ENCODE measurements at places on chromosomes 3 and 15. TPM values are rescaled to one million over a fixed set of nuclear protein-coding genes. Genes with fewer than 3 reads are reported as not detected.
A peak's percentile ranks its signal among the peaks of the same experiment; 100 is the strongest.

DNA sequence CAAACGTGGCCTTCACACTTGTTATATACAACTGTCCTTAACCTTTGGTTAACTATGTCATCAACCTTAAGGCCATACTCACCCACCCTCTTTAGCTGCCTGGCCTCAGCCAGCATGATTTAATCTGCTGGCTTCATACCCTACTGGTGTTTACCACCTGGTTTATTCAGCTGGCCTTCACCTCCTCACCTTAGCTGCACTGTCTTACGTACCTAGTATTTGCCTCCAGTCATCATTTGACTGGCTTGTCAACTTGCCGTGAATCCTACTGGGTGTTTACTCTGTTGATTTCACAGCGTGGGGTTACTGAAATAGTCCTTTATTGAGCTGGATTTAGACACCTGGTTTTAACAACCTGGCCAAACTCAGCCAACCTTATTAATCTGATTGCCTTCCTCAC, 102.8 kb downstream of the IL12A start:
- no peak for DNase-seq

The TNNC1 gene
- 2.1 TPM for total RNA-seq

- no peak for DNase-seq
Measured at GRCh38 chr3:15462451-15462850, 35.1 kb downstream of the EAF1 start.

The IL17RE gene
- total RNA-seq, result 1.3 TPM

The CYP11A1 gene
- total RNA-seq, result not detected

GRCh38 chr3:149086232-149086988, at the start of gene HLTF:
HLTF (minus strand) TSS chr3:149086533; CDS start chr3:149086336, 197 bp downstream.
- DNase-seq, result peak; percentile 95

The STAC gene
- not detected for total RNA-seq

DNA sequence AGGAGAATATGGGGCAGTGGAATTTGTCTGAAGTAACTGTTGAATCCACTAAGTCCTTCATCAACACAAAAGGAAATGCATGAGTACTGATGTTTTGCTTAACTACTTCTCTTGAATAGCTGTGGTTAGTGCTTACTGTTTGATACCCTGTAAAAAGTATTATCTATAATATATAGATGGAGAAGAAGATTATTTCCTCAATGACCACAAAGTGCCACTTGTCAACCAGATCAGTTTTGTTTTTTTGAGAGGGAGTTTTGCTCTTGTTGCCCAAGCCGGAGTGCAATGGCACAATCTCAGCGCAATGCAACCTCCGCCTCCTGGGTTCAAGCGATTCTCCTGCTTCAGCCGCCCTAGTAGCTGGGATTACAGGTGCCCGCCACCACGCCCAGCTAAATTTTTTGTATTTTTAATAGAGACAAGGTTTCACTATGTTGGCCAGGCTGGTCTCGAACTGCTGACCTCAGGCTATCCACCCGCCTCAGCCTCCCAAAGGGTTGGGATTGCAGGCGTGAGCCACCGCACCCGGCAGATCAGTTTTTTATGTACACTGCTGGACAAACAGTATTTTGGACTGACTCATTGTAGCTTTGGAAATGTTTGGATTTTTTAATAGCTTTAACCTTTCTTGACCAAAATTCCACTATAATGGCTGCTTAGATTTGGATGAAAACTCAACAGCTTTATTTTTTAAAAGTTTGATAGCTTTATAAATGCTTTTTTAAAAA, 1.5 kb upstream of the RPLP1 start:
- DNase-seq, result no peak

The POU1F1 gene
- total RNA-seq, result not detected

GRCh38 chr3:21185816-21186314, 565.1 kb downstream of the ZNF385D start:
- no peak for DNase-seq

GRCh38 chr3:30226601-30227151, 379.7 kb upstream of the TGFBR2 start:
- no peak for DNase-seq

DNA sequence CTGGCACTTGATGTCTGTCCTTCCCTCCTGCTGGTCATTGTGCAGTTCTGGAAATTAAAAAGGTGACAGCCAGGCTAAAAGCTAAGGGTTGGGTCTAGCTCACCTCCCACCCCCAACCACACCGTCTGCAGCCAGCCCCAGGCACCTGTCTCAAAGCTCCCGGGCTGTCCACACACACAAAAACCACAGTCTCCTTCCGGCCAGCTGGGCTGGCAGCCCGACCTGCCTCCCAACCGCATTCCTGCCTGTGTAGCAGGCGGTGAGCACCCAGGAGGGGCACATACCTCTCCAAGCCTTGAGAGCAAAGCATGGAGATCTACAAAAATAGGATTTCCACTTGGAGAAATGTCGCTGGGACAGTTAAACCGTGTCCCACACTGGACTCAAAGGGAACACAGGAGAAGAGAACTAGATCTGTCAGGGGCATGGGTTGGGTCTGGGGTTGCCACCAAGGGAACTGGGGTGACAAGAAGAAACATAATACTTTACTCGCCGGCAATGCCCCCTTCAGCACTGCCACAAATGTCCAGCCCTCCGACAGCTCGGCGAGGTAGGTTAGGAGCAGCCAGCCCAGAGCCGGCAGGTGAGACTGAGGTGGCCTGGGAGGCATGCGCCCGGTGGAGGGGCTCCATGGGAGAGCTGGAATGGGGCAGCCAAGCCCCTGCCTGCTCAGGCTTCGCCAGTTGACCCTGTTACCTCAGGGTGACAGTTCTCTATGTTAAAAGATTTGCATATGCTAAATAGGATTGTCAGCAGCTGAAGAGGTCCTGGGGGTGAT, 52.2 kb downstream of the EXOG start:
- no peak for DNase-seq

DNA sequence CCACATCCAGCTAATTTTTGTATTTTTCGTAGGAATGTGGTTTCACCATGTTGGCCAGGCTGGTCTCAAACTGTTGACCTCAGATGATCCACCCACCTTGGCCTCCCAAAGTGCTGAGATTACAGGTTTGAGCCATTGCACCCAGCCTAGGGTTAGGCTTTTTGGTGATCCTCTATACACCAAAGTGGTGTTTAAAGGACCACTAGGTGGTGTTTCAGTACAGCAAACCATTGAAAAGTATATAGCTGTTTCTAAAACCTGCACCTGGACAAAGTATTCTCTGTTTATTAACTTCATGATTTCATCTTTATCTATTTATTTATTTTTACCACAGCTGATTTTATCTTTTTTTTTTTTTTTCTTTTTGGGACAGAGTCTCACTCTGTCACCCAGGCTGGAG, 68.4 kb downstream of the MINDY2 start:
- DNase-seq, result no peak

The SERINC4 gene
- total RNA-seq, result 0.39 TPM

DNA sequence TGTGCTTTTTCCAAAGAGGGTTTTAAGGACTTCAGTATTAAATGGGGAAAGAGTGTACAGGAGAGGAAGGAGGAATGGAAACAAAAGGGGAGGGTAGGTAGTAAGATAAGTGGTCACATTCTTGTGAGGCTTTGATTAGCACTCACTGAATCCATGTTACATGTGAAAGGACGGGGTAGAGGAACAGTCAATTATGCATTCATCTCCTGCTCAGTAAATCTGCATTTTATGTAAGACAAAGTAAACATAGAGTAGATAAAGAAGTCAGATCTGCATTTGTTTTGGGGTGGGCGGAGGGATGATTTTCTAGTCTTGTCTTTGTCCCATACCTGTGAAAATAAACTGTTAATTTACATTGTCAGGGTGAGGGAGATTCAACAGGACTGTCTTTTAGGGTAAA, 50.8 kb downstream of the SACM1L start:
- DNase-seq, result no peak

DNA sequence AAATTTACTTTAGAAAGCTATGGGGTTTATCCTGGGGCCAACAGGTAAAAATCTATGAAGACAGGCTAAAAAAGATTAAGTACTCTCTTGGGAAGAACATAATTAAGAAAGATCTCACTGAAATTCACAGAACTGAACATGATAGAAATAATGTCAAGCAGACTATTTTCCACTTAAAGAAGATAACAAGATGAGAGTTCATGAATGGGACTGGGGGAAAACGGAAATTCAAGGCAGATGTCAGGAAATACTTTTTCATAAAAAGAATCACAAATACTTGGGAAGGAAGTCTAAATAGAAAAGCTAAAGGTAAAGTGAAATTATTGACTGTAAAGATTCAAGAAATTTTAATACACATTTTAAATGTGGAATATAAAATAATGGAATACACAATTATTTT, 737.6 kb downstream of the EPHA3 start:
- DNase-seq, result no peak

The DBR1 gene
- total RNA-seq, result 18.1 TPM

- DNase-seq, result no peak
Measured at GRCh38 chr3:143442814-143443447, 323.4 kb downstream of the CHST2 start.

DNA sequence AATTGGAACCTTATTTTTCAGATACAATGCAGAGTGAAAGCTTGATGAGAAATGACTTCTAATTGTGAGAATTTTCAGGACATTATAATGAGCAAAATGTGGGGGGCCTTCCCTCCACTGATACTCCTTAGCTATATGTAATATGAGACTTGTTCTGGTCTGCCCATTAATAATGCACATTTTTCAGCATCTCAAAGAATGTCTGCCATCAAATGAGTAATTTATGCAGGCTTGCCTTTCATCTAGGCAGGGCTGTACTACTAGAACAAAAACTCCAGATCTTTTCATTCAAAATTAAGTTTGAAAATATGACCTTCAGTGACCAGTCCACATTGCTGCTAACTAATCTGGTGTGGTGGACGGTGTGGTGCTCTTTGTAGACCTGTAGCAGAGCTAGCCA, 127.4 kb downstream of the LRTM1 start:
- DNase-seq, result no peak

The CA12 gene
- not detected for total RNA-seq

The ADAMTS9 gene
- not detected for total RNA-seq

DNA sequence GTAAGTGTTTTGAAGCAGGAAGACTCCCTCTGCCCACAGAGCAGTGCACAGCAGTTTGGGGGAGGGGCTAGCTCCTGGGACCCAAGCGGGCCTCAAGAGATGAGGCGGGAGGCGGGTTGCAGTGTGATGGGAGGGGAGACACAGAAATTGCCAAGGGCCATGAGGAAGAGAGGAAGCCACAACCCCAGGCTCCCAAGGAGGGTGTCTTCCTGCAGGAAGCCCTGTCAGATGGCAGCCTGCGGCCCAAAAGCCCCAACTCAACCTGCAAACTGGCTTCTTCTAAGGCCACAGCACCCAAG, 7.3 kb upstream of the ISLR2 start:
- no peak for DNase-seq

DNA sequence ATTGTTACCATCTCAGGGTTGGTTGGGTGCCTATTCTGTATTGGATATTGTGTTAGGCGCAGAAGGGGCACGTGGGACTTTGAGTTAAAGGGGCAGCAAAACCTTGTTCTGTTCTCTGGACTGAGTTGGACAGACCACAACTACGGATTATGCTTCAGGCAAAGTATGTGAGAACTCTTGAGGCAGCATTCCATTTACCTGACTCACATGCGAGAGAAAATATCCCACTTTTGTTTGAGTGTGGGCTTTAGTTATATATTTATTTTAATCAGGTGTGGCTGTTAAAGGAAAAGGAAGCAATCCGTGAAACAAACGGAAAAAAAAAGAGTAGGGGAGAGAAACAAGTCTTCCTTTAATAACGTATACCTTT, 627 bp upstream of the PLS1 start:
- no peak for DNase-seq

DNA sequence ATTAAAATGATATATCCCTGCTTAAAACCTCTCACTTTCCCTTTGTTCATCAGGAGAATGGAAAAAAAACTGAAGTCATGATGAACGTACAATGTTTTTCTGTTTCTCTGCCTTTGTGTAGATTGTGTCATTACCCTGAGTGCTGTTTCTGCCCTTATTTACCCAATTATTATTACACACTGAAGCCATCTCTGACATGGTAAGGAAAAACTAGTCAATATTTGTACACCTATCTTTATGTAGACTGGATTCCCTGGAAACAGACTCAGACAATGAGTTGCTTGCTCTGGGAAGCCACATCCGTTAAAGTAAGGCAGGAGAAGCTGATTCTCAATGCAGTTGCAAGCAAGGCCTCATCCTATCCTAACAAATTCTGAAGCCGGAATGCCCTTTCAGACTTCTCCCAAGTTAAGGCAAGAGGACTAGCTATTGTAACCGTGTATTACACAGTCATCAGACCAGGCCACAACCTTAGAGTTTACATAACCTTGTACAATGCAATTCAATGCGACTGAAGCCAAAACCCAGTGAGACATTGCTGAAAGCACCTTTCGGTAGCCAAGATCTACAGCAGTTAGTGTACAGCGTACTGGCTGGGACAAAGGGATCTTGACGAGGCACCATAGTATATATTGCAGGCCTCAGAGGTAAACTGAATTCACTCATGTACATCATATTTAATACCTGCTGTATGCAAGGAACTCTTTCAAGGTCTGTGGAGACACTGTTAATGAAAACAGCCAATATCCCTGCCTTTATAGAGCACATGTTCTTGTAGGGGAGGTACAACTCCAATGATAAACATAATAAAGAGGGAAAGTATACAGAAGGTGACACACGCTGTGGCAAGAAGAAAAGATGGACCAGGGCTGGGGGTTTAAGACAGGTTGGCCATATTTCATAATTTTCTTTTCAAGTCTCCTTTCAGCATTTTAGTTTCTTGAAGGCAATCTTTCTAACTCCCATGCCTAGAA, 1040.8 kb upstream of the SEMA6D start:
- DNase-seq, result no peak

The GAP43 gene
- total RNA-seq, result not detected

DNA sequence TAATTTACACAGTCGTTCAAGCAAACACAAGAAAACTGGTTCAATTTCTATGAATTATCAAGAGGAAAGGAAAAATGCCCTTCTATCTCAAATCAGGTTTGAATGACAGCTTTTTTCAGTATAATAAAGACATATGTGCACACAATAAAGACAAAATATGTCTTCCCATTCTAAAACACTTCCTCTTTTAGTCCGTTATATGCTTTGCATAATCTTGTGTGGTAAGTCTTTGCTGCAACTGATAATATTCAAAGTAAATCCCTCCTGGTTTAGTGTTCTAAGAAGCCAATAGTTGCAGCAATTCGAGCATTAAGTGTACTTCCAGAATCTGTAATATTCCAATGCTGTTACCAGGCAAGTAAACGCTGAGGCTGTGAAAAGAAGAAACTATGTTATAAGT, 43.7 kb upstream of the MAPKBP1 start:
- no peak for DNase-seq

The ANKRD34C gene
- total RNA-seq, result not detected

The GPR171 gene
- total RNA-seq, result 115 TPM

The ZBTB47 gene
- 0.34 TPM for total RNA-seq

- no peak for DNase-seq
Measured at GRCh38 chr3:20319551-20319950, 133.5 kb upstream of the SGO1 start.

- DNase-seq, result peak; percentile 49
Measured at GRCh38 chr3:120742849-120743365, 363 bp downstream of the GTF2E1 start.

GRCh38 chr3:50591196-50591741, 20.3 kb downstream of the CISH start:
- DNase-seq, result peak; percentile 48

The C3orf49 gene
- not detected for total RNA-seq

- peak; percentile 48 for DNase-seq
Measured at GRCh38 chr3:66582721-66583423, 82.0 kb upstream of the LRIG1 start.

The ANKRD28 gene
- total RNA-seq, result 30.7 TPM

The KCNH8 gene
- not detected for total RNA-seq

- no peak for DNase-seq
Measured at GRCh38 chr3:150378301-150378748, 29.8 kb upstream of the TSC22D2 start.

- no peak for DNase-seq
Measured at GRCh38 chr3:63493101-63493500, 159.4 kb upstream of the SNTN start.

The MKRN3 gene
- total RNA-seq, result 1.5 TPM

- no peak for DNase-seq
Measured at GRCh38 chr15:32944431-32944830, 226.6 kb downstream of the GREM1 start.

Measured in activated CD8-positive, alpha-beta T cell treated with anti-CD3 and anti-CD28 coated beads, Interleukin-2, amount 10 ng/mL, durations not matched to agents 7 days and 5 days (primary cell).